ENCODE measurements at places on chromosomes 5 and 9.

- DNase-seq = no peak
Measured at GRCh38 chr5:90792725-90793124, 234.1 kb downstream of the ADGRV1 start.

GRCh38 chr5:61768692-61769281 lies 436.7 kb downstream of the ZSWIM6 start:
- peak; percentile 2 for DNase-seq

DNA sequence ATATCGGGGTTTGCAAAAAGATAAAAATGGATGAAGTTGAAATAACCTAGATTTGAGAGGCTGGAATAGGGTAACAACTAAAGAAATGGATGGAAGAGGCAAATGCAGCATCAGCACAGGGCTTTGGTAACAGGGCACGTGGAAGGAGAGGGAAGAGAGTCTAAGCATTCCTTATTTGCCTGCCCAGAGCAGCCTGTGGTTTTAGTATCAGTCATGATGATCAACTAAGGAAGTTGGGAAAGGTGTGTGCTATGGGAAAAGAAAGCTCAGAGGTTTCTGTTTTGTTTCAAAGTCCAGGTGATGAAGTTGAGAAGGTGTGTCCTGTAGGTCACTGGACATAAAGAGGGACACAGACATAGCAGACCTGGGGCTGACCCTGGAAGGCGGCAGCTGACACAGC lies 28.8 kb downstream of the GAS1 start:
- DNase-seq = no peak

DNA sequence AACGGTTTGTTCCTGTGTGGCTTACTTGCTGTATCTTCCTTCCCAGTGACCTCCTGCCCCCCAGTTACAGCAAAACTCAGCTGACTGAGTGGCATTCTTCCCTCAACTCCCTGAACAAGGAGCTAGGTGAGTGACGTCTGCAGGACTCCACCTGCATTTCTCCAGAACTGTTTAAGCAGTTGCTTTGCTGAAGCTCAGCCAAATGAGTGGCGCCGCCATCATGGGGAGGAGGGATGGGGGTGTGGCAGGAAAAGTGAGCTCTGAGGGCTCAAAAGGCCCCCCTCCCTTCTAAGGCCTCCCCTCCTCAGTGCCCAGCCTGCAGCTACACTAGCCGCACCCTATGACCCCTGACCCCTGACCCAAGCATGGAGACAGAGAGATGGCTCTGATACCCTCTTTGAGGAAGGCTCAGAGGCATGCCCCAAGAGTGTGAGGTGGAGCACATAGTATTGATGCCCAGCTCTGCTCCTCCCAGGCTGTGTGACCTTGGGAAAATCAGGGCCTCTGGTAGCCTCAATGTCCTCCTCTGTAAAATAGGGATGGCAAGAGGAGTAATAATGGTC lies 12.7 kb downstream of the CCDC180 start:
- no peak for DNase-seq

- DNase-seq = no peak
Measured at GRCh38 chr9:69317081-69317480, 7.9 kb upstream of the ENTREP1 start.

DNA sequence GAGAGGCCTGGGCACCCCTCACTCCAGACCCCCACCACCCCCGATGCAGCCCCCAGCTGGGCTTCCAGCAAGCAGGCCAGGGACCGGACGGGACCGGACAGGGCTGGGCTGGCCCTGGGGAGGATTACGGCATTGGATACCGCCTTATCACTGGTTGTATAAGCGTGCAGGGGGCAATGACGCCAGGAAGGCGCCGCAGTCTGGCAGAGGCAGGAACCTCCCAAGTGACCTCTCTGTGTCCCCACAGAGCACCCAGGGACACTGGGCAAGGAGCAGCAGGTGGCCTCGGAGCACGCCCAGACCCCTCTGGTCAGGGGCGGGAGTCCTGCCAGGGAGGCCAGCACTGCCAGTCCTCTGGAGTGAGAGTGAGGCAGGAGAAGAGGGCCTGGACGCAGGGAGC lies 723 bp upstream of the LCN15 start:
- no peak for DNase-seq
